ENCODE measurements at places on chromosomes 13 and 19. TPM values are rescaled to one million over a fixed set of nuclear protein-coding genes. Genes with fewer than 3 reads are reported as not detected.

DNA sequence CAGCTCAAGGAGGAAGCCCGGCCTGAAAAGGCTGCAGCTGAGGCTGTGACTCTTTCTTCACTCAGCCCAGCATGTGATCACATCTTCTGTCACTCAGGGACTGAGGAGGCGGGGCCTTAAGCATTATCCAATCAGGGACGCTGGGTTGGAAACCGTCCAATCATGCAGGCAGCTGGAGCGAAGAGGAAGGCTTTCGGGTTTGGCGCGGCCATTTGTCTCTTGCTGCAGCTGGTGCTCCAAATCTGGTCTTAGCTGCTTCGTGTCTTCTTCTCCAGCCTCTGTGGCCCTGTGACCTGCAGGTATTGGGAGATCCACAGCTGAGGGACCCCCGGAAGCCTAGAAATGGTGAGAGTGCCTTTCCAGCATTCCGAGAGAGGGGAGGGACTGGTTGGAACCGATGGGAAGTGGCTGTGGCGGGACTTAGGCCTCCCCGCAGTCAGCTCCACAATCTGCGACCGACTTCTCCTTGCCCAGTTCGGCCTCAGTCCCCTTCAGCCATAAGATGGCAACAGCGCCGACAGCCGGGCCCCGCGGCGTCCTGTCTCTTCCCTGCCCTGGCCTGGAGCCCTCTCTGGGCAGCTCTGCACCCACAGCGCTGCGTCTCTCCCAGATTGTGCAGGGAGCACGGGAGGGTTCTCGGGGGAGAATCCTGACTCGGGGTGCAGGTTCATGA lies at the start of gene ZNF90:
Gene ZNF90 (plus strand): TSS at position 210 of the 673 bp plus-strand sequence. CDS start 133 bp downstream, at position 343.
- H3K4me3 ChIP-seq = peak within 1 kb of the TSS; percentile 85
- DNase-seq = peak; percentile 96
- H3K27ac ChIP-seq = peak within 1 kb of the TSS; percentile 86
- peaks cover 22% of the 10 kb centered on the region for H3K4me1 ChIP-seq
- H3K36me3 ChIP-seq = no peaks in the 10 kb centered on the region

DNA sequence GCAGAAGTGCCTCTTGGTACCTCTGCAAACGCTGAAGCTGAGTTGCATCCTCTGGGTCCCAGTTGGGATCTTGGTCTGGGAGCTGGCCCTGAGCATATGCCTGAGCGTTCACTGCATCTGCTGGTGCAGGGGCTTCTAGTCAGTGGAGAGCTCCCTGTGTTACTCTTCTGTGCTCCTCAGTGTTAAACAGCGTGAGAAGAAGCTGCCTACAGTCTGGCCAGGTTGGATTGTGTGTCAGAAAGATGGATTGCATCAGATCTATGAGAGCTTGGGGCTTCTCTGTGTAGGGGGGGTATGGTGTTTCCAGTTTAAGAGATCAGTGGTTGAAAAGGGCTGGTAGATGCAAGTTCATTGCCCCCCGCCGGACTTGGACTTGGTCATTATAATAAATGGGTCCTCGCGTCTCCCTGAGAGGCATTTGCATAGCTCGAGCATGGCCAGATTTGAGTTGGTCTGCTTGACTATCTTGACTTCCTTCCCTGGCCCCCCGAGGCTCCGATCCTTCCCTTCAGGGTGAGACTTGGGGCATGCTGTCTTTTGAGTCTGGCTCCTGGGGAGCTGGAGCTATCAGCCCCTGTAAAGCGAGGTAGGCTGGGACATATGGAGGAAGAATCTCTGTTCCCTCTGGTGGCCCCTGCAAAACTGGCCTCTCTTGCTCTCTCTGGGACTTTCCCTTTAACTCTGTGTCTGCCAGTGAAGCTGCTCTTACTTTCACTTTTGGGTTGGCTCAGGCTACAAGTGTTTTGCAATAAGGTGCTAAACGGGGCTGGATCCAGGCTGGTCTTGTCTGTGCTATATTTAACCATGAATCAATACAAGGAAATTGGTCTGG lies 52.9 kb downstream of the OR10H4 start:
- H3K27me3 ChIP-seq = peaks cover 13% of the 10 kb centered on the region
- DNase-seq = peak; percentile 76
- no peak overlapping the region for H3K27ac ChIP-seq
- H3K36me3 ChIP-seq = no peaks in the 10 kb centered on the region
- H3K4me1 ChIP-seq = peaks cover 8% of the 10 kb centered on the region
- peak overlapping the region; percentile 24 for H3K4me3 ChIP-seq

DNA sequence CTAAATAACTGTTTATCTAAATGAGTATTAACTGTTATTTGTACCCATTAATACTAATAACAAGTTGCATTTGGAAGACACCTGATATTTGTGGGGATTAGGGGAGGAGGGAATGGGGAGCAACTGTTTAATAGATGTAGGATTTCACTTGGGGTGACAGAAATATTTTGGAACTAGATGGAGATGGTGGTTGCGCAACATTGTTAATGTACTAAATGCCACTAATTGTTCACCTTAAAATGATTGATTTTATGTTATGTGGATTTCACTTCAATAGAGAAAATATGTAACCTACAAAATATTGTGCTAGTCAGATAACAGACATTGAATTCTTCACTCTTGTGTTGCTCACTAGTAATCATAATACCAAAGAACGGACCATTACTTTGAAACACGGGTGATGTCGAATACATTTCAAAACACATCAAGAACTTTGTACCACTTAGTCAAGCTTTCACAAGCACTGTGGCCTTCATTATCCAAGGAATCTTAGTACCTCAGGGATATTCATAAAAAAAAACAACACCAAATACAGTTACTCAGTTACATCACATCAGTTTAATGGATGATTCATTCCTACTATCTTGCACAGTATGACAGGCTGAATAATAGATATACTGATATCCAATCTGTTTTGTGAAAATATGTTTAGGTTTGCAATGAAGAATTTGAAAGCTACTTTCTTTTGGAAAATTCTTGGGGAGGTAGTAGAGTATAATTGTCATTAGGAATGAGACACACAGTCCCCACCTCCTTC lies 721.8 kb downstream of the PCDH9 start:
- no peak for DNase-seq
- no peaks in the 10 kb centered on the region for H3K27me3 ChIP-seq
- no peaks in the 10 kb centered on the region for H3K36me3 ChIP-seq
- H3K4me1 ChIP-seq = peaks cover 29% of the 10 kb centered on the region
- H3K27ac ChIP-seq = peak overlapping the region; percentile 83
- no peak overlapping the region for H3K4me3 ChIP-seq

DNA sequence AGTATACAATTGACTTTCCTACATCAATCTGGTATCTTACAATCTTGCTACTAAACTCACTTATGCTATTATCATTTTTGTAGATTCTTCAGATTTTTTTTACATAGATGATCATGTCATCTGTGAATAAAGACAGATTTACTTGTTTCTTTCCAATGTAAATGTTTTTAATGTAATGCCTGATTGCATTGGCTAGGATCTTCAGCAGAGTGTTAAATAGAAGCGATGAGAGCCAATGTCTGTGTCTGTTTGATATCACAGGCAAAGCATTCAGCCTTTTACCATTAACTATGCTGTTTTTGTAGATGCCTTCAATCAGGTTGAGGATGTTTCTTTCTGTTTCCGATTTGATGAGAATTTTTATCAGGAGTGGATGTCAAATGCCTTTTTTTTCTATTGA lies 19.2 kb downstream of the SLAIN1 start:
- H3K36me3 ChIP-seq = no peaks in the 10 kb centered on the region
- no peak overlapping the region for H3K4me3 ChIP-seq
- H3K27me3 ChIP-seq = no peaks in the 10 kb centered on the region
- no peak for DNase-seq

GRCh38 chr19:5345895-5346386 lies 5.3 kb upstream of the PTPRS start:
- peaks cover 11% of the 10 kb centered on the region for H3K4me1 ChIP-seq
- no peak for DNase-seq
- no peak overlapping the region for H3K4me3 ChIP-seq
- H3K27me3 ChIP-seq = peaks cover 20% of the 10 kb centered on the region
- no peak overlapping the region for H3K27ac ChIP-seq

SBNO2 gene
- total RNA-seq = 57.1 TPM

PKN1 gene
- 162 TPM for total RNA-seq

ITGBL1 gene
- 1,450 TPM for total RNA-seq

All from osteocyte (in vitro differentiated cells).